CD8-positive, alpha-beta memory T cell (primary cell): ENCODE measurements at places on chromosomes 16 and 17.

- no peak for DNase-seq
These were observed 34.6 kb upstream of the WSB1 start for GRCh38 chr17:27259356-27259755.

DNA sequence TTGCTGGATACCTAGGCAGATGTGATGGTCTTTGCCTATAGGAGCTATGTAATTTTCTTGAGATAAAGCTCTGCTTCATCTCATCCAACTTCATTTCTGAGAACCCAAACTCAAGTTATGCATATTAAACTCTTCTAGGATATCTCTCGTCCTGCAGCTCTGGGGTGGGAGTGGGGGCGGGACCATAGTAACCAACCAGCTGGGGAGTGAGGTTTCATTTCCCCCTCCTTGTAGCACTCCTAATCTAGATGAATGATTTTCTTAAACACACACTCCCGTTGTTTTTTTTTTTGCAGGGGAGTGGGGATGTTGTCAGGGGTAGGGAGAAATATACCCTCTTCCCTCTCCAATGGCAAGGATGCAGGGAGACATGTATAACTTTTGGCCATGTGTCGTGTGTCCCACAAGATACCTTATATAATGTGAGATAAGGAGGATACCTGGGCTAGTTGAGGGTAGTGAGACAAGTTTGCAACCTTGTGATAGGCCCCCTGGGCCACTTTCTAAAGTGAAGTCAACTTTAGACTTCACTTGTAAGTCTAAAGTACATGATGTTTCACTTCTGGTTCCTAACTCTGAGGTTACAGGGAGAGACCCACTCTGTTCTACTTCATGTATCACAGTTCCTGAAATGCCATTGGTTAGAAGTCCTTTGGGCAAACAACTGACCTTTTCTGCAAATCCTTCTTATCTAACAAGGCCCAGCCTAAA, 10.5 kb upstream of the HEATR6 start:
- no peak for DNase-seq

DNA sequence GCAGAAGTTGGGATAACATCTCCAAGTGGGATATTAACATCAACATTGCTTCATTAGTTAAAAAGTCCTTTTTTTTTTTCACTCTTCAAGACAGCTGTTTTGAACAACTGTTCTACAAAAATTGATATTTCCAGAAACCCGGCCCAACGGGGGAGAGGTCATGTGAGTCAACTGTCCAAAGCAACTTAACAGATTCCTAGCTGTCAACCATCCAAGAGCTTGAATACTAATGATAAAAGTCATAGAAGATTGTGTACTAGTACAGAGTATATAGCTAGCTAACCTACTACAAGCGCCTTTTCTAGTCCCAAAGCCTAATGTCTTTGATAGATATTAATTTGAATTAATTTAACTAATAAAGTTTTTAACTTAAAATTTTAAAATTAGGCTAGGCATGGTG, 172.0 kb downstream of the CYB561 start:
- no peak for DNase-seq

DNA sequence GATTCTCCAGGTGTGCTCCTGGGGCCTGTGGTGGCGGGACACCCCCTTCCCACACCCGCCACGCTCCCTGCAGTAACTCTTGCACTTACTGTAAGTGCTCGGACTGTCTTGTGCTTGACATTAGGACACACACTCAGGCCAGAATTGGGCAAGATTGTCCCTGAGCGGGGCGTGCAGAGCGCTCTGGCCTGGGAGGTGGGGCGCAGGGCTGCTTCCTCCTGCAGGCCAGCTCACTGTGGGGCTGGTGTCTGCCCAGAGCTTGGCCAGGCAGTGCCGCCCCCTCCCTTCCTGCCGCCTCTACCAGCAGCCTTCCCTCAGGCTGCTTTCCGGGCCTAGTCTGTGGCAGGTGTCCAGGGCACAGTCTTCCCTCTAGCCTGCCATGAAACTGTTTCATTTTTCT, 6.1 kb upstream of the ATP6V0C start:
- DNase-seq, result no peak

DNA sequence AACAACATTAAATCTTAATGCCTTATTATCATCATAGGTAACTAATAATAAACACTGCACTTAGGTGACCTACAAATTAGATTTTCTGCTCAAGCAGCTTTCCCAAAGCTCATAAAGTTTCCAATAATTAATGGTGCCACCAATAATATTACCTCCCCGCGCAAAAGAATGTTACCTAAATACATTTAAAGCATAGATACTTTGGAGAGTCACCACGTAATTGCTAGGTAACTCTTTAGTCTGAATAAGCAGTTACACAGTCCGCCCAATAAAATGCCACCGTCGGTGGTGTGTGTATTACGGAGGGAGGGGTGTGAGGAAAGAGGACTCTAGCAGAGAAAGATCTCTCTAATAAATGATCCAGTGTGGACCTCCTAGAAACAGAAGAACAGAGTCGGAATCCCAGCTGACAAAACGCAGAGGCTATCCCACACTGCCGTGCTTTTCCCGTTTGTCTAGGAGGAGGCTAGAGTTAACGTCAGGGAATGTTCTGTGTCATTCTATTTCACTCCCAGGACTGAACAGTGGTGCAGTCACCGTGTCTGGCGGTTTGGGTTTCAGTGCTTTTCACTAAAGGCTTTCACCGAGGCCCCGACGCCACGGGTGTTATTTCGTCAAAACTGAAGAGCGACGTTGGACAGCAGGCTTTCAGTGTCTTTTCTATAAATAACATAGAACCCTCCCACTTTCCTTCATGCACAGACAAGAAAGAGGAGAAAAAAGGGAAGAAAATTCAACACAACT, 630 bp downstream of the RNFT1 start:
- DNase-seq, result peak; percentile 33

- DNase-seq, result no peak
These were observed 258.3 kb upstream of the MON1B start for GRCh38 chr16:76932541-76933211.

- DNase-seq, result no peak
These were observed 70.2 kb downstream of the HIC1 start for GRCh38 chr17:2125013-2125535.

DNA sequence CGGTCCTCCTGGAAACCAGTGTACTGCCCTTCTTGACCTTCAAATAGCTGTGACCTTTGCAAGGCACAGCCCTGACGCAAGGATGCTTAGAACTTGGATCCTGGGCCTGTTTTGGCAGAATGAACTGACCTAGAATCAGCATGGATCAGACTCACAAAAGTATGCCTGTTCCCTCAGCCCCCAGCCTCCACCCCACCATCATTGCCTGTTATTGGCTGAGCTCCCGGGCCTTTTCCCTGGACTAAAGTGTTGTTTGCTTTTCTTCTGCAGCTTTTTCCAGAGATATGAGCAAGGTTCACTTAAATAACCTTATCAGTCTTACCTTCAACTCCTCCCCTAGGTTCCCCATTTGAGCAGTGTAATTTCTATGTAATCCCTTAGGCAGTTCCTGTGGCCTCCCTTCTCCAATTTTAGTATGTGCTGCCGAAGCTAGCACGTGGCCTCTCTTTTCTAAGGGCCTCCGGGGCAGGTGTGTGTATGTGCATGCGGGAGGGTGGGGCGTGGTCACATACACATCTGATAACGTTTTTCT, 347.4 kb downstream of the MAF start:
- DNase-seq, result no peak

DNA sequence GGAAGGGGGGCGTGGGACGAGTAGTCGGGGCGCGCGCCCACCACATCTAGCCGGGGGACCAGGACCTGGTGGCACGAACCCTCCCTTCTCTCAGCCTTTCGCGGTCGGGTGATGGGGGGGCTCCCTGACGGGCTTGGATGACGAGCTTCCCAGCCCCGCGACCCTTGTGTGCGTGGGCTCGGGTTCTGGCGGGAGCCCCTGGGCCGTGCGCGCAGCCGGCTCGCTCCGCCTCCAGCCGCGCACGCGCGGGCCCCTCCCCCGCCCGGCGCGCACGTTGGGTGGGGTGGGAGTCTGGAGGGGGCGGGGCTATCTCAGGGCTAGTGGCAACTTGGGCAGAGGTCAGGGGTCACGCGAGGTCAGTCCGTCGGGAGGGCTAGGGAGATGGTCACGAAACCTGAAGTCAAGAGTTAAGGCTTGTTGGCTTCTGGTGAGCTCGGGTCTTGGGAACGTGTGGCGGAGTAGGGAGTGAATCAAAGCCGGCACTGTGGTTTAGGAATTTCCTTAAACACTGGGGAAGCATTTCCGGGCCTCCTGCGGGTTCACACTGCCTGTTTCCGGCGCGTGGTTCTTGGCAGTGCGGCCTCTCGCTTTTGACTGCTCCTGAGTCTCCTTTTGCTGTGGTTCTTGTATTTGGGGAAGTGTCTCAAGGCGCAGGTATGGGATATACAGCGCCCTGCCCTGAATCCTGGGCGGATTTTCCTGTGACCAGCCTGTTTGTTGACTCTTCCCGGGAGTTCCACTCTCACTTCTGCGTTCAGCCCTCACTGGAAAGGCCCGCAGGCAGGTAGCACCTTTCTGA, at the start of gene SRCAP:
TSS of gene SRCAP (plus strand) at position 356 of the 799 bp plus-strand sequence. CDS start 1,654 bp downstream, outside the sequence.
- DNase-seq, result peak; percentile 84

- DNase-seq, result no peak
These were observed 32.7 kb downstream of the SOX8 start for GRCh38 chr16:1014221-1014620.

DNA sequence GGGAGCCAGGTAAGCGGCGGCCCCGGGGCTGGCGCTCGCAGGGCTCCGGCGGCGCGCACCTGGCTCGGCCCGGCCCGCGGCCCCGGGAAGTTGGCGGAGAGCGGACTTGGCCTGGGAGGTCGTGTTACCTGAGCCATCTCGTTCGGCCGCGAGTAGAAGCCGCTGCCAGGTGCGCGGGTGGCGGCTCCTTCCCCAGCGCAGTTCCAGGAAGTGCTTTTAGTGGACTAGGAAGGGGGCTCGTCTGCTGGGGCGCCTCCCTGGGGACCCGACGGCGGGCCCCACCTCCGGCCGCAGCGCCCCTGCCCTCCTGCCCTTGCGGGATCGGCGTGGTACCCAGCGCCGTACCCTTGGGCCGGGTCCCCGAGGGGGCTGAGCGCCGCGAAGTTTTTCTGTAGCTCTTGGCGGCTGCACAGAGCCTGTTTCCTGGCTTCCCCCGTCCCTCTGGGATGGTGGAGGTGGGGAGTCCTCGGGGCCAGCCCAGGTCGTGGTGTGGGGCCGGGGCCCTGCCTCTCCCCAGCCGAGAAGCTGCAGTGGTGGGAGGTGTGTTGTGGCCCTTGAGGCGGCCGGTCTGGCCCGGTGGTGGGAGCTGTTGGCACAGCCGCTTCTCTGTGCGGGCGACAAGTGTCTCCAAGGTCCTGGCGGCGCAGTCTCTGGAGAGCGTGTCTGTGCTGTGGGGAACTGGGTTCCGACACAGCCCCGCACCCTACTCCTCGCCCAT, 96.9 kb downstream of the RAB11FIP4 start:
- no peak for DNase-seq

DNA sequence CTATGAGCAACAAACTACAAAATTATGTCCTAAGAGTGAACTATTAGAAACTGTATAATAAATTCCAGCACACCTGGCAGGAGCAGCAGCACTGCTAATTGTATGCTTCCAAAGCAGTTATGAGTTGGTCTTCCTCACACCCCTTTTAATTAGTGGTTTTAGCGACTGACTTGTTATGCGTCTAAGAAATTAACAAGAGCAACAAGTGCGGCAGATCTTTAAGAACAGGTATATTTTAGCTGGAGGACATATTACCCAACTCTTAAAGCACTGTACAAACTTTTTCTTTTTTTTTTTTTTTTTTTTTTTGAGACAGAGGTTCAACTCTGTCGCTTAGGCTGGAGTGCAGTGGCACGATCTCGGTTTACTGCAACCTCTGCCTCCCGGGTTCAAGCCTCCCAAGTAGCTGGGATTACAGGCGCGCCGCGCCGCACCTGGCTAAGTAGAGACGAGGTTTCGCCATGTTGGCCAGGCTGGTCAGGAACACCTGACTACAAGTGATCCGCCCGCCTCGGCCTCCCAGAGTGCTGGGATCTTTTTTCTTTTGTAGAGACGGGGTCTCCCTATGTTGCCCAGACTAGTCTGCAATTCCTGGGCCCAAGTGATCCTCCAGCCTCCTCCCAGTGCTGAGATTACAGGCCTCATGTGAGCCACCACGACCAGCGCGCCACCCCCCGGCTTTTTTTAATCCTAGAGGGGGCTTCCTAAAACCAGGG, 1.6 kb upstream of the FBXL20 start:
- DNase-seq, result no peak

- DNase-seq, result no peak
These were observed 32.9 kb downstream of the PCTP start for GRCh38 chr17:55783684-55784245.

DNA sequence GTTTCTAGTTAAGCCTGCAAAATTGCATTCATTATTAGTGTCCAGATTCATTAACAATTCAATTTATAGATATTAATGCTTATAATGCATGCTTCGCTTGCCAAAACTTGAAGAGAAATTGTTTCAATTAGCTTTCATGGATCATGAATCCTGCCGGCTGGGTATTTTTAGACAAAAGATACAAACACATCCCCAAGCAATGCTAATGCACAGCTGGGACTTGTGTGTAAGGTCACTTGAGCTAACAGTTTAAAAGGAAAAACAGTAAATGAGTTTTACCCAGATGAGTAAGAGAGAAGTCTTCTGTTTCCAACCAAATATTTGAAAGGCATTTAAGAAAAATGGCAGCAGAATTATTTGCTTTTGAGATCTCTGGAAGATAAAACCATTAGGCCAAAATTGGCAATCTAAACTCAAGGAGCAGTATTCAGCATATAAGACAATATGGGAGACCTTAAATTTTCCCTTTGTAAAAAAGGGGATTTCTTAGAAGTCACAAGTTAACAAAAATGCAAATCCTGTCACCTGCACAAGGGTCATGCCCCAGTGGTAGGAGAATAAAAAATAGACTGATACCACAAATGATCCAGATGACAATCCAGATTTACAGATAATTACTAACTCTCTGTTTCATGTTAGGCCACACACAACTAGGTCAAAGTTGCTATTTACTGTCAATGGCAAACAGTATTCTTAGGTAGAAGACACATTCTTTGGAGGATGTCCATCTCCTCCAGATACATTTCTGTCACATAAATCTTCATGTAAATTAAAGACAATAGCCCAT, 418.4 kb upstream of the PMFBP1 start:
- no peak for DNase-seq

GRCh38 chr17:12620200-12620720, 45.4 kb upstream of the MYOCD start:
- no peak for DNase-seq

DNA sequence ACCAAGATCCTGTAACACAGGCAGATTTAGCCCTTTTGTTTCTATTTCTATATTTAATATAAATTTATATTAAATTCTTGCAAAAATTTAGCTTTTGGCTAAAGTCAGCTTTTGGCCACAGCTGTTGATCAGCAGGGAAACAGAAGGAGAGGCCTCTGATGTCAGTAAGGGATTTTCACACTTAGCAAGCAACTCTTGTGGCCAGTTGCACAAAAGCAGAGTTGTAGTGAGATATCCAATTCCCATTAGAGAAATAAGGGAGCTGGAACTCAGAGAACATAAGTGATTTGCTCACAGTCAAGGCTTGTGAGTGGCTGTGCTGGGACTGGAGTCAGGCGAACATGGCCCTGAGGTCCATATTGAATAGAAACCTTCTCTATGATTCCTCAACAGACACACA, 16.7 kb upstream of the HEATR6 start:
- DNase-seq, result no peak

GRCh38 chr16:68406458-68407152, 41.7 kb downstream of the SMPD3 start:
- DNase-seq, result no peak

- no peak for DNase-seq
These were observed 3.8 kb upstream of the PRSS33 start for GRCh38 chr16:2791174-2791573.

GRCh38 chr17:43841282-43841681, 5.7 kb upstream of the CD300LG start:
- no peak for DNase-seq

- no peak for DNase-seq
These were observed 14.6 kb downstream of the HSD11B2 start for GRCh38 chr16:67445441-67445912.
